Activated CD8-positive, alpha-beta memory T cell treated with anti-CD3 and anti-CD28 coated beads for 1 hour (primary cell): ENCODE measurements at places on chromosomes 1 and 21.

- no peak for DNase-seq
Measured at GRCh38 chr1:85580872-85581801, 576 bp downstream of the CCN1 start.

- DNase-seq: no peak
Measured at GRCh38 chr1:116113615-116114014, 2.4 kb downstream of the MAB21L3 start.

- DNase-seq: no peak
Measured at GRCh38 chr21:15355066-15355465, 290.3 kb upstream of the NRIP1 start.

- no peak for DNase-seq
Measured at GRCh38 chr1:3007298-3008147, 13.7 kb upstream of the ACTRT2 start.

DNA sequence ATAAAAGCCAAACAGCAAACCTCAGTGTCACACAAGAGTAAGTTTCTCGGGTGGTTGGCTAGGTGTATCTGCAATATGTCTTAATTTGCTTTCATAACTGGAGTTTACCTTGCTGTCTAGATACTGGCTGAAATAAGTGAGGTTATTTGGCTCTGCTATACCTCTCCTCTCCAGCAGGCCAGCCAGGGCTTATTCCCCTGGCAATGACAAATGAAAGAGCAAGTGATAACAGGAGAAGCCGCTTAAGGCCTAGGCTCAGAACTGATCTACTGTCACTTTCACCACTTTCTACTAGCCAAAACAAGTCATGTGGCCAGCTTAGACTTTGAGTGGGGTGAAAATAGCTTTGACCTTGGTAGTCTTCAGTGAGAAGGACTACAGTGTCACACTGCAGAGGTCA, 4.8 kb upstream of the RPE65 start:
- DNase-seq: no peak

DNA sequence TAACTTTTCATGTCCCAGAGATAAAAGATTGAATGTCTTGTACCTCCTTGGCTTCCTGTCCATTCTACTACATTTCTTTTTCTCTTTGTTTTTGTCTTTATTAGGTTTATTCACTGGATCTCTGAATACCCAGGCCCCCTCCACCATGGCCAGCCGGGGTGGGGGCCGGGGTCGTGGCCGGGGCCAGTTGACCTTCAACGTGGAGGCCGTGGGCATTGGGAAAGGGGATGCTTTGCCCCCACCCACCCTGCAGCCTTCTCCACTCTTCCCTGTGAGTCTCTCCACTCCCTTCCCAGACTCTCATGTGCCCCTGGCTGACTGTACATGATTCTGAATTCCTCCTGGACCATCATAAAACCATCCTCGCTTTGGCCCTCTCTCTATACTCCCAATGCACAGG, 10.2 kb downstream of the POLR3GL start:
- DNase-seq: no peak

GRCh38 chr1:64546013-64546412, 76.1 kb downstream of the CACHD1 start:
- DNase-seq: no peak
